ENCODE measurements at places on chromosomes 5 and 9.
A peak's percentile ranks its signal among the peaks of the same experiment; 100 is the strongest.

DNA sequence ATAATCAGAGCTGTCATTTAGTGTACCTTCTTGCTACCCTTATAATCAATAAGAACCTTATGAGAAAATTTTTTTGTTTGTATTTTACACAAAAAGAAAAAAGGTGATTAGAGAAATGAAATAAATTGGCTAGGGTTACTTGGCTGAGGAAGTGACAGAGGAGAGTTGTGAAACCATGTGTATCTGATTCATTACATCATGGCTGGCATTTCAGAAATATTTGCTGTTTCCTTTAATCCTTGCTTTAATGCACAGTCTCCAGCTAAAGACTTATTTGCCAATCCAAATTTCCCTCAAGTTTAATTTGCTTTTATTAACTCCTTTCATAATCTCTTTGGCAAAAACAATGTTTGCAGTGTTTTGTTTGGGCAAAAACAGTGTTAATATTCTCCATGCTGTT is 543.1 kb downstream of the KIF4B start:
- no peak for DNase-seq

GRCh38 chr5:138824516-138824915 is 50.6 kb downstream of the LRRTM2 start:
- DNase-seq = no peak

DNA sequence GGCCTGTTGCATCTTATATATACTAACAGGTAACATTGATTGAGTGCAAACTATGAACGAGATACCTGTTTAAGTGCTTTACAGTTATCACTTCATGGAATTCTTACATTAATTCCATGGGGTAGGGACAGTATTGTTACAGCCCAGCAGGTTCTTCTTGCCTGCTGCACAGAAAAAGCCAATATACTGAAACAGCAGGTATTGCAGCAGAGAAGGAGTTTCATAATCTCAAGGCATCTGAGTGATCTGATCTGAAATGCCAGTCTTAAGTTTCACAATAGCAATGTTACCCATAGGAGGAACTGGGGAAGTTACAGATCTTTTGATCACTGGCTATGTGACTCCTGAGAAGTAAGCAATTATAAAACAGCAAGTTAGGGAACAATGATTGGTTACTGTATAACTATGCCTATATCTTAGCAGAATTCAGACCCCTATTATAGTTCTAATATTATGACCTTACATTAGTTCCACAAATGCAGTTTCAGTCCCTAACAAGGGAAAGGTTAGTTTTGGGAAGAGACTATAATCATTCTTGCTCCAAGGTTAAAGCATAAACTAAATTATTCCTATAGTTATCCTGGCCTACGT is 126.5 kb upstream of the BNC2 start:
- DNase-seq = no peak

DNA sequence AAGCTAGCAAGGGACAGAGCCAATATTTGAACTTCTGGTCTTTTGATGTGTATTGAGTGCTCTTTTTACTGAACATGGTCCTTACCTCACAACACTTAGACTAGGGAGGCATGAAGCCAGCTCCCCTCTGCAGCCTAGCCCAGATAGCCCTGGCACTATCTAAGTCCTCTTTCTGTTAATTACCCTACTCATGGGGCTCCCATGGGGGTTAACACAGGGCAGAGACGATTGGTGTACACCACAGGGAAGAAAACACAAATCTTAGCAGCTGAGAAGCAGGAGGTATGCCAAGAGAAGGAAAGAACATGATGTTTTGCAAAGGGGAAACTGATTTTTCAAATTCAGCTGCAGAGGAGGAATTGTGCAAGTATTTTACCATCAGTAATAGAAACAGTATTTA is 383.8 kb downstream of the TMEM232 start:
- DNase-seq = no peak

- no peak for DNase-seq
Observed at GRCh38 chr5:60851626-60852025, 7.6 kb upstream of the ELOVL7 start.

GRCh38 chr9:122076117-122076516 is 17.0 kb downstream of the TTLL11 start:
- no peak for DNase-seq

- DNase-seq = no peak
Observed at GRCh38 chr5:180487556-180487955, 6.6 kb upstream of the CNOT6 start.

GRCh38 chr9:87613265-87614111 is 112.4 kb upstream of the CTSL start:
- no peak for DNase-seq

- no peak for DNase-seq
Observed at GRCh38 chr5:55894135-55894534, 43.0 kb downstream of the IL31RA start.

GRCh38 chr9:135783540-135784245 is 81.7 kb downstream of the KCNT1 start:
- DNase-seq = no peak

DNA sequence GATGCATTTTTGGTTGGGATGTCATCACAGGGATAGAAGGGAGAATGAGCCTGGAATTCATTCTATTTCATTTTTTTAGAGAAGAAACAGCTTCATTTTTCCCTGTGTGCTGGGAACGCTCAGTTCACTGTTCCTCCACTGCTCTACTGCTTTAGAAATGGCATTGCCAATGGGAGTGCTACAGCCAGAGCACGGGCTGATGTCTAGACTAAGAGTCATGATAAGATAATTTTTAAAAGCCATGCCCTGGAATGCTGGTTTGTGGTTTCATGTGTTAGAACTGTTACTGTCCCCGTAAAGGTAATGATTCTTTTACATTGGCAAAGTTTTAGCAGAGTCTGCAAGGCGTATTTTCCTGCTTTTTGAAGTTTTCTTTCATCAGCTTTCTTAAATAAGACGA is 119.6 kb downstream of the SEMA6A start:
- DNase-seq = peak; percentile 80

- no peak for DNase-seq
Observed at GRCh38 chr5:94632024-94632423, 13.6 kb downstream of the SLF1 start.

DNA sequence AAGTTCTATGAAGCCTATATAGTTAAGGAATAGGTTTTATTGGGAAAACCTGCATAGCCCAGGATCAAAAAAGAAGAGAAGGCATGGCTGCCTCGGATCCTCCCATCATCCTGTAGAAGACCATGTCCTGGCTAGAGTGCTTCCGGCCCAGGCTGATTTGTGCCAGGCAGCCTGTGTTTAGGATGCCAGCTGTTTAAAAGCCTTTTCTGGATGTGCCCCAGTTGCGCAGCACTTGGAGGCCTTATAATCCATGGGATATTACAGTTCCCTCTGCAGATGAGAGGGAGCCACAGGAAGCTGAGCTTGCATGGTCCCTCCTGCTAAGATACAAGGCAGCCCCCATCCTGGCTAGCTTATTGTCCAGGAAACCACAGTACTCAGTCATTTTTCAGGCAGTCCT is 97.9 kb downstream of the CHSY3 start:
- DNase-seq = no peak

GRCh38 chr5:38207343-38207742 is 51.0 kb upstream of the EGFLAM start:
- DNase-seq = no peak

GRCh38 chr9:33151007-33151557 is 16.1 kb downstream of the B4GALT1 start:
- peak; percentile 92 for DNase-seq

GRCh38 chr9:93126151-93126781 is 7.8 kb downstream of the NINJ1 start:
- no peak for DNase-seq

GRCh38 chr5:151483647-151484046 is 36.2 kb downstream of the SLC36A1 start:
- no peak for DNase-seq

DNA sequence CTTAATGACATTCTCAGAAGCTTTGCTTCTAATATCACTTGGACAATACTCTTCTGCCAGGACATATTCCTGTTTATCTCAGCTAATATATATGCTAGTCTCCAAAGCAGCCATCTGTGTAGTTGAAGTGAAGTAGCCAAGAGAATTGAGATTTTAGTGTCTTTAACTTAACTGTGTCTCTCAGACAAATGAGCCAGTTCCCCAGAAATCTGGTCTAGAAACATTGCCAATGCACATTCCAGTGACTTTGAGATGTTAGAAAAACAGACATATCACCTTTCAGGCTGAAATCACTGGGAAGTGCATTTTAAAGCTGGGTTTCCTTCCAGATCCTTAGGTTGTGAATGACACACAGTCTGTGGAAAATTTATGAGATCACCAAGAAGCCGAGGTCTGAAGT is 114.6 kb downstream of the MTX3 start:
- no peak for DNase-seq

DNA sequence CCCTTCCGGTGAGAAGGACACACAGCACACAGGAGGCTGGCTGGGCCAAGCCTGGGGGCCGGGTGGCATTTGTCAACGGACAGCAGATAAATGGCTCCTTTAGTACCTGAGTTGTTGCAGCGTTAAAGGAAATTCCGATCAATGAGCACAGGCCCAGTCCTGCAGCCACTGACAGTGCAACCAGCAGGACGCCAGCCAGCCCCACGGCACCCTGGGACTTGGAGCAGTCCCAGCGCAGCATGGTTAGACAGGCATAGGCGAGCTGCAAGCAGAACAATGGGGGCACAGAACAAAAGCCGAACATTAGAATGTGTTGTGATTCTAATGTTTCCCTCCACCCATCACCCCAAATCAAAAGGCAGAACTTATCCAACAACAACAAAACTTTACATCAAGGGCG is 39.3 kb downstream of the PTCH1 start:
- no peak for DNase-seq

GRCh38 chr5:169009123-169009522 is 291.8 kb downstream of the SLIT3 start:
- peak; percentile 34 for DNase-seq

- no peak for DNase-seq
Observed at GRCh38 chr5:120734033-120734432, 269.9 kb downstream of the PRR16 start.

DNA sequence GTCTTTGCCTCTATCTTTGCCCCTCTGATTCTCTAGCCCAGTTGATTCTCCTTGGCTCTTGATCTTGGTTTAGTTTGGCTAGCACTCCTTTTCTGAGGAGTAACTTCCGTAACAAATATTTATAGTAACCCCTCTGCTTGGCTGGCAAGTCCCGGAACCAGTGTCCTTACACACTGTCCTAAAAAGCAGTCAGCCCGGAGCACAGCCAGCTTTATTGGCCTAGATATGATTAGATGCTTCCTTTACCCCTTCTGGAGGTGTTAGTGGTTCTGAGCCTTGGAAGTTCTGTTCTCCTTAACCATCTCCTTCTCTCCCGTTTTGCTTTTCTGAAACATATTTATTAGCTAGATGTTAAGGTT is 17.0 kb upstream of the MSMP start:
- DNase-seq = no peak

- DNase-seq = no peak
Observed at GRCh38 chr5:76180814-76181805, 97.9 kb downstream of the SV2C start.

- no peak for DNase-seq
Observed at GRCh38 chr5:59449905-59450644, 443.5 kb downstream of the PDE4D start.

- no peak for DNase-seq
Observed at GRCh38 chr5:148815086-148815485, 11.3 kb upstream of the ADRB2 start.

DNA sequence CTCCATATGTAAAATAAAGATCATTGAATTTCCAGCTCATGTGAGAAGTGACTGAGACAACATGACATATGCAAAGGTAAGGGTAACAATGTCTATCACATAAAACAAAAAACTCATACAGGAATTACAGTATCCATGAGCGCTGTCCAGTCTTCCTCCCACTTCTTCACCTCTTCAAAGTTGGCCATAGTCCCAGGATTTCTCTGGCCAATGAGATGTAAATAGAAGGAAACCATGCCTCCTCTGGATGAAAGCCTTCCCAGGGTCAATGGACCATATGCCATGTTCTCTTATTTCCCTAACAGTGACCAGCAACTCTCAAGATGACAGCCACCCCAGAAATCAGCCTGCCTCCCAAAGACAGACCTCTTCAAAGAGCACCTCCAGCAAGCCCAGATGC is 75.5 kb downstream of the SEMA5A start:
- DNase-seq = no peak

DNA sequence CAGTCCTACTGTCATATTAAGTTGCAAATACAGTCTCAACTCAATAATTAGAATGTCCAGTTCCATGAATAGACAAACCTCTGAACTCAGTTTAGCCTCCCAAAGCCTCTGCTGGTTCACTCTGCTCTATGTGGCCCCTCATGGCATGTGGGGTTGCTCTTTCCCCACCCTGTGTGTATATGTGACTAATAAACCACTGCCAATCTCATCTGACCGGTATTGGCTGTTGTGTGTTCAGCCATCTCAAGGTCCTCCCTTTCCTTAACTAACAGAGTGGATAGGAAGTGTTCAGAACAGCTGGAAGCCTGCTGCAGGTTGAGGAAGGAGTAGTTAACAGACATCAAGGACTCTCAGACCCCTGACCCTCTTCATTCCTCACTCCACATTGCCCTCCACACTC is 55.3 kb downstream of the IL33 start:
- no peak for DNase-seq

DNA sequence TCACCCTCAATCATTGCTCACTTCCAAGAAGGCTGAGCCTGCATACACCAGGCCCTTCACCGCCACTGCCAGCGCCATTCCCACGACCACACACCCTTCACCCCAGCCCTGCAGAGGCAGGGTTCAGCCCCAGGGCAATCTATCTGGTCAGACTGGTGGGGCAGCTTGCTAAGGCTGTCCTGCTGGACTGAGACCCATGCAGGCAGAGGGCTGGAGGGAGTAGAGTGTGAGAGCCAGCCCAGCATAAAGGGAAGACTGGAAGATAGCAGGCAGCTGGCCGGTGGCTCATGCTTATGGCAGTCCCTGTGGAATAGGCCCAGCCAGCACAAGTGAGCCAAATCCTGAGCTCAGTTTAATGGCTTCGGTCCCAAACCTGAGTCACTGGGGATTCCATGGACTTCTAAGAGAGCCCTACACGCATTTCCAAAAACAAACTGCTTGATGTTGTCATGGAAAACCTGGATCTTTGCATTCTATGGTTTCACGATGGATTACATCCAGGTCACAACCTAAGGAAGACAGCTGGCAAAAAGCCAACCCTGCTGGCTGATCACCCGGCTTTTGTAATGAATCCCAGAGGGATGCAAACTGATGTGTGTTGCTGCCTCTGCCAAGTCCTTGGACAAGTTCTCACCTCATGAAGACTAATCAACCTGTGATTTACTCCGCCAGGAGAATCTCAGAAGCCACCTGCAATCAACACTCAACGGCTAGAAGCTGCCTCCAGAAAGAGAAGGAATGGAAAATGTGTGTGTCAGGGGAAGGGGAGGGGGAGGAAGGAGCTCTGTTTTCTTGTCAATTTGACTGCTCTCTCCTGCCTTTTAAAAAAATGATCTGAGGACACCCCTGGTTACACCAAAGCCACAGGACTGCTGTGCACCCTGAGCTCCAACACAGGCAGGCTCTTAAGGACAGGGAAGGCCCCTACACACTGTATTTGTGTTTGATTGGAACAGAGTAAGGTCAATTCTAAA is 143.6 kb downstream of the LHFPL2 start:
- DNase-seq = peak; percentile 97

All from Daoy (cell line).